Cerebellar nuclear complex (tissue), 1 donor: ENCODE measurements at places on chromosomes 16 and 17.

DNA sequence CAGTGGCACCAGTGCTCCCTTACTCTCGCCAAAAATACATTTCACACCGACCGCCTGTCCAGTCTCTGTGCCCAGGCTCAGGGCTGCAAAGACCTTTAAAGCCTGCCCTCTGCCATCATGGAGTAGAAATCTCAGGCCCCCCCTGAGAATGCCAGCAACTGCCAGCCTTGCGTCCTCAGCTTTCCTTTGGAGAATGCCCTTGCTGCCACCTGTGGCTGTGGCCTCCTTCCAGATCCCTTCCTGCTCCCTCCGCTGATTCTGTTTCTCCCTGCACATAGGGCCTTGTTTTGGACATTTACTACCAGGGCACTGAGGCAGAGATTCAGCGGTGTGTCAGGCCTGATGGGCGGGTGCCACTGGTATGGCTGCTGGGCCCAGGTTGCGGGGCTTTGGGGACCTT, 13.2 kb downstream of the FCSK start:
- DNase-seq: no peak

DNA sequence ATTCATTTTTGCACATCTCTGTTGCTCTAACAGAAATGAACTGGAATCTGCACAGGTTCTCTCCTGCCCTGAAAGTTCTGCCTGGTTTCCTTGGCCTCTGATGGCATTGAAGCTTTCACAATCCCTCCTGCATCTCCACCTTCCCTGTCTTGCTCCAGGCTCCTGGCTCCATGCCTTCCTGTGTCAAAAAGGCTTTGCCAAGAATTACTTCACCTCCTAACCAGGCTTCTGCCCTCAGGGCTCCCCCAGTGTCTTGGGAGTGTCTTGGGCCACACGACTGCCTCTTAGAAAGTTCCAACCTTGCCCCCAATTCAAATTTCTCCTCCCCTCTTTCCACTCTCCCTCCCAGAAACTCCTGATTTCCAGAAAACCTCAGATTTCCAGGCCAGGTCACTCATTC, 37.0 kb upstream of the DNAH9 start:
- DNase-seq: no peak

GRCh38 chr16:67247192-67248072, at the start of gene FHOD1:
TSS of gene FHOD1 (minus strand) at chr16:67247481. CDS start at chr16:67247410, 71 bp downstream.
- peak; percentile 80 for DNase-seq

- DNase-seq: no peak
These were observed 15.0 kb upstream of the PEMT start for GRCh38 chr17:17606416-17607000.

GRCh38 chr17:15909481-15909991, 35.4 kb upstream of the ADORA2B start:
- no peak for DNase-seq

DNA sequence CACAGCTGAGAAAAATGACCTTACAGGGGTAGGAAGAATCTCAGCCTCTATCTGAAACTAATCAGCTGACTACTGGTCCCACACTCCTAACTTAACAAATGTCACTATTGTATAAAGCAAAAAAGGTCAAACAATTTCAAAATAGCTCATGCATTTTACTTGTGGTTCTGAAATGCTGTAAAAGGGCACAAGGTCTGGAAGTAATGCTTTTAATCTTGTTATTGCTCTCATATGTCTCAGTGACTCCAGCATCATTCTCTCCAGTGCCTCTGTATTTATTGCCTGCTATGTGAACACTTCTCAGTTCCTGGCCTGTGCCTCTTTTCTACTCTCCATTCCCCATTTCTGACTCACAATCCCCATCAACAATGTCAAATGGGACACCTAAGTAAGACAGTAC, 937.7 kb downstream of the CDH11 start:
- DNase-seq: no peak

GRCh38 chr17:80104321-80104955, 3.1 kb downstream of the GAA start:
- no peak for DNase-seq

DNA sequence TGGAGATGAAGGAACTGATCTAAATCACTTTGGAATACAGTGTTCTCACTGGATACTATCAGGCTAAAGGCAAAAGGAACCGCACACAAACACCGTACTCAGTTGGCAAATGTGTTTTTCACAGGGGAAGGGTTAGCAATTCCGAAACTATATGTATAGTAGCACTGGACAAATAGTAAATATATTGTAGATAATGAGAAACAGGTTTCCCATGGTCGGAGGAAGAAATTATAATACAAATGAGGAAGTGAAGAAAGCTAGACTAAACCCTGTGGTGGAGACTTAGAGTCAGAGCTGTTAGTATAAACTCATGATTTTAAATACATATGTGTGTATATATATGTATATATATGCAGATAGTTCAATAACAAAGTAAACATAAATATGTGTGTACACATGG, 414.1 kb upstream of the SALL1 start:
- no peak for DNase-seq

DNA sequence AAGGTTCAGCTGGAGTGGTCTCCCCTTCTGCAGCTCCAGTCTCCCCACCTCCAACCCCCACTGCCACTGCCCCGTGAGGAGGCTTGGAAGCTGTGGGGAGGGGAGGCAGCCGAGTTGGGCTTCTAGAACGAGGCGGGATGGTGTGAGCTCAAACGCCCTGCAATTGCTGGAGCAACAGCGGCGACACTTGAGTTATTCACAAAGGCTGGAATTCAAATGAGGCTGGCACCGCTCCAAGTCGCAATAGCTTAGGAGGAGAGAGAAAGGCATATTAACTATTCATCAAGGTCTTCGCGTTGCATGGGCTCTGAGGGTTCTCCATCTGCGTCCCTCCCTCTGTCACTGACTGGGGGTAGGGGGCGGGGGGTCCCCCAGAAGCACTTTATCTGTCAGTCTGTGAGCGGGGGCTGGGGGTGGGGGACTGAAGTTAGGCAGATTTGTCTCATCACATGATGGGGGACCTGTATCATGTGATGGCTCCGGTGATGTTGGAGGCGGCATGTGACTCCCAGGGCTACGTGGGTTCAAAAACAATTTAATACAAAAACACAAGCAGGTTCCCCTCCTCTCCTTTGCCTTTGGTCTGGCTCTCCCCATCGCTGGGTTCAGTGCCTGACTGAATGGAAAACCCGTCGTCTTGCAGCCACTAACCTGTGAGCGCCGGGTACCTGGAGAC, 70.5 kb downstream of the RBBP6 start:
- DNase-seq: peak; percentile 72

DNA sequence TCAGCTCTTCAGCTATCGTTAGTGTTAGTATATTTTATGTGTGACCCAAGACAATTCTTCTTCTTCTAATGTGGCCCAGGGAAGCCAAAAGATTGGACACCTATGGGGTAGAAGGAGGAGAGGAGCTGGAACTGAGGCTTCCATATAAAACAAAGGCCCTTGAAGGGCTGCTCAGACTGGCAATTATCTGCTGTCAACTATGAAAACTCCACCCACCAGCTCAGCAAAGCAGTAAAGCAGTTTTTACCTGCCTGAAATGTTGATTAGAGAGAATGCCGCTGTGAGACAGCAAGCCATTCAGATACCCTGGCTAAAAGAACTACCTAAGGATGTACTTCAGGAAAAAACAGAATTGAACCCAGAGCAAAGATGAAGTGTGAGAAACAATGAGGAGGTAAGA, 45.9 kb upstream of the GNAO1 start:
- no peak for DNase-seq

- no peak for DNase-seq
These were observed 22.2 kb upstream of the C17orf113 start for GRCh38 chr17:42072323-42073187.

DNA sequence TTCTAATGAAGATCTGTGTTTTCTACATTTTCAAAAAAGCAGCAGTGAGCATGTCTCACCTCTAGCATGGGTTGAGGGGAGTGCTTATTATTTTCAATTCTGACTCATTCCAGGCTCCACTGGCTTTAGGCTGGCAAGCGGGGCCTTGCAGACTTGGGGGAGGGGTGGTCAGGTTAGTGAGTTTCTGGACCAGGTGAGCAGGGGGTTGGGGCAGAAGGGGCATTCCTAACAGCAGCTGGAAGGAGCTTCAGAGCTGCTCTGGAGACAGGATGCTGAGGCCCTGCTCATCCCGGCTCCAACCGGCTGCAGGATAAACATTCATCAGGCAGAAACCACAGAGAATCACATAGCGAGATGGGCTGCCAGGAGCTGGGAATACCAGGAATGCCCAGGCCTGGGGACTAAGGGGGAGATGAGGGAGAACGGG, 10.5 kb upstream of the KRT19 start:
- no peak for DNase-seq

- no peak for DNase-seq
These were observed 25.8 kb downstream of the CAPNS2 start for GRCh38 chr16:55592306-55592705.

- no peak for DNase-seq
These were observed 4.3 kb upstream of the ALDH3A1 start for GRCh38 chr17:19752216-19753050.

DNA sequence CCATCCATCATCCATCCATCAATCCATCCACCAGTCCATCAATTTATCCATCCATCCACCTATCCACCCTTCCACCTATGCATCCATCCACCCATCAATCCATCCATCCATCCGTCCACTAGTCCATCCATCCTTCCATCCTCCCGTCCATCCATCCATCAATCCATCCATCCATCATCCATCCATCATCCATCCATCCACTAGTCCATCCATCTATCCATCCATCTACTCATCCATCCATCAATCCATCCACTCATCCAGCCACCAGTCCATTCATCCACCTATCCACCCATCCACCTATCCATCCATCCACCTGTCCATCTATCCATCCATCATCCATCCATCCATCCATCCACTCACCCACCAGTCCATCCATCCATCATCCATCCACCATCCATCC, 39.9 kb upstream of the SSTR5 start:
- DNase-seq: no peak

GRCh38 chr17:79023886-79024771, at the start of gene C1QTNF1:
TSS of gene C1QTNF1 (plus strand) at chr17:79024169. CDS start at chr17:79043969, 19,800 bp downstream.
- DNase-seq: no peak

DNA sequence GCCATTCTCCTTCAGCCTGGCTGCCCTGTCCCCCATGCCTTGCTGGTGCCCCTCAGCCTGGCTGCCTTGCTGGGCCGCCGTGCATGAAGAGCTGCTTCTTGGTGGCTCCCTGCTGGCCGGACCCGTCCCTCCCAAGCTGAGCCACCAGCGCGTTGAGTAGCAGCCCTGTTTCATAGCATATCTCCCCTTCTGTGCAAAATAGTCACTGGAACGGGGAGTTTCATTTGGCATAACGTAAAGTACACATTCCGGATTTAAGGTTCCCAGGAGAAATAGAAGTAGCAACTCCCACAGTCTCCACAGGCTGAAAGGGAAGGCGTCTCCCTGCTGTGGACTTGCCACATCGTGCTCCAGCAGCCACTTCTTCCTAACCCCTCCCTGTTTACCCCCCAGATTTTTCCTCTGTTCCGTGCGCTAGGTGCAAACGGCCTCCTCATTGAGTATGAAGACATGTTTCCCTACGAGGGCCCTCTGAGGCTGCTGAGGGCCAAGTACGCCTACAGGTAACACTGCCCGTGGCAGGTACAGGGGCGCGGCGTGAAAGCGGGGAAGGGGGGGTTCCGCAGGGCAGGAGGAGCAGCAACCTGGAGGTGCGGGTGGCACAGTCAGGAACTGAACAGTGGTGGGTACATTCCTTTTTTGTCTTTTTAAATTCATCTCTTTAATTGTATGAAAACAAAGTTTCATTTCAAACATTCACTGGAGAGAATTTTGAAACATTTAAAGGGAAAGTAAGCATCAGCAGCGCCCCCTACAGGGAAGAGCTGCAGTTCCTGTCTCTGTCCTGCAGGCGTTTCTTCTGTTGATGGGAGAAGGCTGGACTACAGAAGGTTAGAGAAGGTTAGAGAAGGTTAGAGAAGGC, 5.8 kb upstream of the OGFOD3 start:
- DNase-seq: no peak

DNA sequence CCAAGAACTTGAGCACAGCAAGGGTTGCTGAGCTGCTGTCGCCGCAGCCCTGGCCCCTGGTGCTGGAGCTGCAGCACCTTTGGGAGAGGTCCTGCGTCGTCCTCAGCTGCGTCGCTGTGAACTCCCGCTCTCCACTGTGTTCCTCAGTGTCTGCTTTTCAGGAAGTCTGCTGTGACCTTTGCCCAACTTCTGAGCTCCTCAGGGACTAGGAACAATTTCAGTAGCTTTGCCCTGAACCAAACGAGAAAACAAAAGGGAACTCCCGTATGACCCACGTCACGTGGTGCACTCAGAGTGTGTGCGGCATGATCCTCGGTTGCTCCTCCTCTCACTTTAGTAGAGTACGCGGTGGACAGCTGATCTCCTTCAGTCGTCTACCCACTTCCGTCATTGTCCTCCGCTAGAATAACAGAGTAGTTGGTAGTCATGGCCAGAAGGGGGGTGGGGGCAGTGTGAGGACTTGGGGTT, 44.2 kb downstream of the WDR45B start:
- no peak for DNase-seq

- no peak for DNase-seq
These were observed 7.9 kb downstream of the ERI2 start for GRCh38 chr16:20798364-20798763.

DNA sequence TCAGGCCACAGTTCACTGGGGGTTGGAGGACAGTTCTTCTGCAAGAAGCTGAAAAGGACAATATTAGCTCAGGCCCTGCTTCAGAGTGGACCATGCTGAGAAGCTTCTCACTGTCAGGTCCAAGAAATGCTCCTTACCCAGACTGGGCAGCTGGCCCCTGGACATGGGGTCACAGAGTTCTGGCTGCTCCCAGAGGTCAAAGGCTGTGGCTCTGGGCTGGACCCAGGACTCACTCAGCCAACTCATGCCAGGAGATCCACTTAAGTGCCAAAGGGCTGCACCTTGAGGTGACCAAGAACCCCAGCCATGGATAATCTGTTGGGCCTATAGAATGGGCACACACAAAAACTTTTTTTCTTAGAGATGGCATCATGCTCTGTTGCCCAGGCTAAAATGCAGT, 4.0 kb downstream of the CES2 start:
- no peak for DNase-seq

DNA sequence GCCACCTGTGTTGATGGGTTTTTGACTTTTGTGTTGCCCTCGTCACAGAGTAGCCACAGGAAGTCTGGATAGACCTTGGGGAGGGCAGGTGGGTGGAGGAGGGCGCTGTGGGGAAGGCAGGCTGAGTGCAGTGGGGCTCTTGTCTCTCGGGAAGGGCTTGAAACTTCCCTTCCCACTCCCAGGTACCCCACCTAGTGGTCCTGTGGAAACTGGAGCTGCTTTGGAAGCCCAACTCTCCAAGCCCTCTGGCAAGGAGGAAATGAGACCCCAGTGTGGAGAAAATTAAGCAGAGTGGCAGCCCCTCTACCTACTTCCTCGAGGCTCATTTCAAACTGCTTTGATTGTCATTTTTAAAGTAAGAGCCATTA, 9.2 kb downstream of the CA5A start:
- DNase-seq: no peak

GRCh38 chr17:17978481-17979424, 6.1 kb downstream of the DRC3 start:
- no peak for DNase-seq

- peak; percentile 46 for DNase-seq
These were observed at the start of gene CYB5D1 for GRCh38 chr17:7857713-7858521. TSS of gene CYB5D1 (plus strand) at chr17:7858003. CDS start at chr17:7858135, 132 bp downstream.

- DNase-seq: no peak
These were observed 11.3 kb upstream of the AXIN2 start for GRCh38 chr17:65572581-65573281.
